ENCODE measurements at places on chromosomes 16 and 17.

DNA sequence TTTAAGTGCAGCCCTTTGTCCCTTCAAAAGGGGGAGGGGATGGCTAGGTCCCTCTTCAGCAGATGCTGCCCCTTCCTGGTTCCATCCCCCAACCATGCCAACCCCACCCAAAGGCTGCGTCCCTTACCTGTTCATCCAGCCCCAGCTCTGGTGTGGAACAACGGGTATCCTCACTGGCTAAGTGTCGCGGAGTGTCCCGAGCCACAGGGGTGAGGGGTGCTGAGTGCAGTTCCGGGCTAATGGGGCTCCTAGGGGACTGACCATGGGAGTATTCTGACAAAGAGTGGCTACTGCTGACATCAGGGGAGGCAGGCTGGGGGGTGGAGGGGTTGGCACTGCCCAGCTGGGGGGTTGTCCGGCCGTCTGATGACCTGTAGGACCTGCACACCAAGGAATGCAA is 32.9 kb downstream of the STH start:
- DNase-seq: no peak

GRCh38 chr16:77675464-77676324 is 46.6 kb upstream of the NUDT7 start:
- peak; percentile 81 for DNase-seq

GRCh38 chr17:16937431-16937830 is 34.5 kb downstream of the TNFRSF13B start:
- DNase-seq: no peak

GRCh38 chr16:70703041-70703834 is 17.4 kb upstream of the MTSS2 start:
- DNase-seq: peak; percentile 95

GRCh38 chr17:76601065-76601464 is 15.4 kb upstream of the ST6GALNAC2 start:
- DNase-seq: no peak

DNA sequence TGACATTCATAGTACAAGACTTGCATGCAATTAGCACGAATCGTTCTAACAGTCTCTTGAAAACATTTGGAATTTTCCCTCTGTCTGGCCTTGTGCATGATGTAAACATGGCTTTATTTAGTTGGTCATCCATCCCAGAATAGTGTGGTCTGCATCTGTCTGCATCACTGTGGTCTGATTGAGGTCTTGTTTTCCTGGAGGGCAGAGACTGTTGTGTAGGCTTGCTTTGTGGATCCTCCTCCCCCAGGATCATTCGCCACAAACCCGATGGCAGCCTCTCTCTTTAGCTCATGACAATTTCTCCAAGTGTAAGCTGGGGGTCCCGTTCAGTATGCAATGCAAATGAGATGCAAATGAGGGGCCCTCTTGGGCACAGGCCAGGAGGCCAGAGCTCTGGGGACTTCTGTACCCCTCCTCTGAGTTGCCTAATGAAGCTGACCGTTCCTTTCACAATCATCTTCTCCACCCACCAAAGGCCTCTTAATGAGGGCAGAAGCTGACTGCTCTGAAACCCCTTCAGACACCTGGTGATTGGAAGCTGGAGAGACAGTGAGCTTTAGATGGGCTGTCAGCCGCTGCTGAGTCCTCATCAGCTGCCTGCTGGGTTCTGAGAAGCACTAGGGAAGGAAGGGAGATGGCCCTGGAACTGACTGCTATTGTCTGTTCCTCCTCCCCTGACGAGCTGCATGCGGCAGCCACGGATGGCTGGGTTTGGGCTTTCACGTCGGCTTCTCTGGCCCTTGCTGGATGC is 201.2 kb upstream of the CACNG3 start:
- DNase-seq: no peak

GRCh38 chr17:50269477-50270434 is 4.5 kb upstream of the TMEM92 start:
- peak; percentile 73 for DNase-seq

DNA sequence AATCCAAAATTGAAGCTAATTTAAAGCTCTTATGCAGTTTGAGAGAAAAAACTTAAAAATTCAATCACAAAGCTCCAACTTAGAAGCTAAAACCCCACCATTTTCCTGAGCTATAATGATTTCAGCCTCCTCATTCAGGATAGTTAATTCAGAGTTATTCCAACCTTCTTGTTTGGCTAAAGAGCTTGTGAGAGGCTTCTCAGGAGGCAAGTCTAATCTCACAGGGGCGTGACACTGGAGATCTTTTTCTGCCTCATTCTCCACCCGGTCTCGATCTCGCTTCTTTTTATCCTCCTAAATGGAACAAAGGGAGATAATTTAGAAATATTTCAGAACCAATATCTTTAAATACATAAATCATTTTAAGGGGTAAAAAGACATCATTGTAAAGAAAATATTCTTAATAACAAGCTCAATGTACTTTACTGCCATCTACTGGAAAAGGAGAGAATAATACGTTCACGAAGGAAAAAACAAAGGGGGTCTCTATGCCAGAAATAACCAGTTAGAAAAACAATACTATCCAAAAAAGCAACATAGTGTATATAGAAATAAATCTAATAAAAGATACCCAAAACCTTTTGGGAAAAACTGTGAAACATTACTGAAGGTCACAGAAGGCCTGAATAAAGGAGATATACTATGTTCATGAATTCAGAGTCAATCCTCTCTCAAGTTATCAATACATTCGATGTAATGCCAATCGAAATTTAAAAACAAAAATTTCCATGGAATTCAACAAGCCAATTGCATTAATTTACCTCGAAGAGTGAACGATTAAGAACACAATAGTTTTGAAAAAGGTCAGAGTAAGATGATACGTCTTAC is 13.9 kb downstream of the BRD7 start:
- no peak for DNase-seq

- DNase-seq: peak; percentile 37
These were observed 64.1 kb downstream of the PLD6 start for GRCh38 chr17:17141860-17142552.

GRCh38 chr16:88839745-88840599 is 16.8 kb downstream of the GALNS start:
- DNase-seq: no peak

- DNase-seq: no peak
These were observed 5.5 kb upstream of the FAM20A start for GRCh38 chr17:68606451-68607307.

GRCh38 chr17:67657596-67657995 is 60.1 kb upstream of the NOL11 start:
- DNase-seq: no peak

- DNase-seq: no peak
These were observed 68.0 kb downstream of the CNTNAP4 start for GRCh38 chr16:76345163-76345661.

DNA sequence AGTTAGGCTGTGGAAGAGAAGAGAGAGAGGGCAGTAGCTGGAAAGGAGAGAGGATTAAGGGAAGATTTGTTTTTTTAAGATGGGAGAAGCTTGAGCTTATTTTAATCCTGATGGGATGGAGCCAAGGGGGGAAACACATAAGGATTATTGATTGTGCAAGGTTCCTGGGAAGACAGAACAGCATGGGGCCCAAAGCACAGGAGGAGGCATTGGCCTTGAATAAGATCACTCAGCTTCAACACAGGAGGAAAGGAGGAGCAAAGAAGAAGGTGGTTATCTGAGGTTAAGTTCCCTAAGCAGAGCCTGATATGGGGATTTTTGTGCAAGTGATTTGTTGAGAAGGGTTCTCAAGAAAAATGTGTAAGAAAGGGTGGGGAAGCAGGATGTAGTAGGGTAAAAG is 169.8 kb downstream of the ABCC12 start:
- no peak for DNase-seq

DNA sequence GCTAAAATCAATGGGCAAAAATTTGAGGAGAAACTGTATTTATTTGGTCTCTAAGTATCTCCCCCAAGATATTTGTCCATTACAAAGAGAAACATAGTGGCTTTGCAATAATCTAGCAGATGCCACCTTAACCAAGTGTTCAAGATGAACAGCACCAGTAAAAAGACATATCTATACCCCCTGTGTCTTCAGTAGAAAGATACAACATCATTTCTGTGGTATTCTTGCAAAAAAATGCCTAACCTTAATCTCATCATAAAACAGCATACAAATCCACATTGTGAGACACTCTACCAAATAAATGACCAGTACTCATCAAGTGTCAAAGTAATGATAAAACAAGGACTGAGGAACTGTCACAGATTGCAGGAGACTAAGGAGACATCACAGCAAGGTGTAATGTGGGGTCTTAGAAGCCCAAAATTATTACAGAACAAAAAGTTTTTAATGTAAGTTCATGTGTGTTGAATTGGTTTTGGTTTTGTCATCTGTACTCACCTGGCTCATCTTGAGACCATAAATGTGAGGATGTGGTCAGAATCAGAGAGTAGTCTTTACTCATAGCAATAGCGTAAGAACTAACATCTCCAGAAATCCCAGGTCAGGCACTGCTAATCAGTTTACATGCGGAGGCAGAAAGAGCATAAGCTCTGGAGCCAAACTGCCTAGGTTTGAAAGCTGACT is 77.2 kb downstream of the AATF start:
- DNase-seq: no peak

DNA sequence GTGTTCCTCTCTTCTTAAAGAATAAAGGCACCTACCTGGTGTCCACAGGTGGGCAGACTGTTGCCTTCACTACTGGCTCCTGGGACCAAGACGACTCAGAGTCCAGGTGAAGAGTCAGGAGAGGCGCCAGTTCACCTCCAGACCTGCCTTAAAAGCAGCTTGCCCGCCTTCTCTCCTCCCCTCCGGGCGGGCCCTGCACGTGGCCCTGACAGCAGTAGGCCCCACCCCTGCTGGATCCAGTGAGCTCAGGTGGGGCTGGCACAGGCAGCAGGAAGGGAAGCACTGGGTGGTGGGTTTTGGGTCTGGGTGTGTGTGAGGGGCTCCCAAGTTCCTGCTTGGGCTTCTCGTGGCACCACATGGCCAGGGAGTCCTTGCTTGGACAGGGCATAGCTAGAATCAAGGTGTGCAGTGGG is at the start of gene TNS4:
TNS4 (minus strand) TSS at position 125 of the 413 bp plus-strand sequence. CDS start 5,198 bp downstream, outside the sequence.
- DNase-seq: no peak

DNA sequence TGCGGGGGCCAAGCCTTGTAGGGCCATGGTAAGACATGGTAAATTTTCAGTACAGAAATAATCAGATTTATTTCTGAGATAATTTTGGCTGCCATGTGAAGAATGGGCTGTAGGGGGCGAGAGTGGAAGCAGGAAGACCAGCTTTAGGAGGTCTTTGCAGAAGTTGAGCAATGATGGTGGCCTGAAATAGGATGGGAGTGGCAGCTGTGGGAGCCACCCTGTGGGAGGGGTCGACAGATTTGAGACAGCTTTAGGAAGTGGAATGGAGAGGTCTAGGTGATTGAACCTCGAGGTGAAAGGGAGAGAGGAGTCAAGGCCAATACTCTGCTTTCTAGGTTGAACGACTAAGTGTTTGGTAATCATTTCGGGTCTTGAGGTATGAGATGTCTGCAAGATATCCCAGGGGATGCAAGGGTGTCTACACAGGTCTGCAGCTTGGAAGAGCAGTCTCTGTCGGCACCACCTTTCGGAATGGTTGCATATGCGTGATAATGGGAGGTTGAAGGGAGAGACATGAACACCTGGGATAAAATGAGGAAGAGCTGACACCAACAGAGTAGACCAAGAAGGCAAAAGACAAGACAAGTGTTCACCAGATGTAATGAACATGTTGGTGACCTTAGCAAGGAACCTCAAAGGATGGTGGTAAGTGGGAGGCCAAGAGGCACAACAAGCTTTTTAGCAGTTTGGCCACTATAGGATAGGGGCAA is 4.2 kb upstream of the ATXN7L3 start:
- DNase-seq: no peak

DNA sequence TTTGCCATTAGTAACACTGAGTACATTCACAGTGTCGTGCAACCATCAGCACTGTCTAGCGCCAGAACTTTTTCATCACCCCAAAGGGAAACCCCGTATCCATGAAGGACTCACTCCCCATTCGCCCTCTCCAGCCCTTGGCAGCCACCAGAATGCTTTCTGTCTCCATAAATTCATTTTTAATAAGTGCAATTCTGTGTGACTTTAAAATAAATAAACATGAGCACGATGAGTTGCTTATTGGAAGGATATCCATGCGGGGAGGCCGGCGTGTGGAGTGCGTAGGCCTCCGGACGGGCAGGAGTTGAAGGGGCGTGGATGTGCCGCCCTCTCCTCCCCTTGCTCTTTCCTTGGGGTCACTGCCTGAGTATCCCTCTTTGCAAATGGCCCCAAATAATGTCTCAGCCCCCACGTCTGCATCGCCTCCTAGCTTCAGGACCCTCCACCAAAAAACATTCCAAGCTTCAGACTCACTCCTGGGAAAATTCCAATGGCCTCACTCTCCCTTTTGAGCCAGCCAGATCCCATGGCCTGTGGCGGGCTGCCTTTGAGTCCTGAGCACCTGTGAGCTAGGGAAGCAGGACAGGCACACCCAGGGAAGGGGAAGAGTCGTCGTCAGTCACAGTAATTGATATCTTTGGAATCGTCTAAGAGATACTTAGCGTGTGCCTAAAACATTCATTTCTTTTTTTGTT is 306.3 kb downstream of the SEC14L1 start:
- no peak for DNase-seq

DNA sequence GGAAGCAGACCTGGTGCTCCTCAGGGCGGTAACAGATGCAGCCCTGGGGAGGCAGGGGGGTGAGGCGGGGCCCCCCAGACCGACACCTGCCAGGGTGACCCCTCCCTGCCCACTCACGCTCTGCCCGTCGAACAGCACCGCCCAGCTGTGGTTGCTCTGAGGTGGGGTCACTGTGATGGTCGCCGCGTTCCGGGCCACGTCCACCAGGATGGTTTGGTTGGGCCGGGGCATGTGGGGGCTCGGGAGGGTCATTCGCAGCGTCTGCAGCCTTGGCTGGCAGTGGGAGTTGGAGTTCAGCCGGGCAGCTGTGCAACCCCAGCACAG is 692 bp downstream of the BRICD5 start:
- DNase-seq: no peak

- no peak for DNase-seq
These were observed 22.6 kb downstream of the NT5M start for GRCh38 chr17:17325816-17326215.

GRCh38 chr17:66381701-66382362 is 79.4 kb downstream of the PRKCA start:
- no peak for DNase-seq

GRCh38 chr17:46730679-46731078 is 87.8 kb downstream of the WNT3 start:
- DNase-seq: no peak

DNA sequence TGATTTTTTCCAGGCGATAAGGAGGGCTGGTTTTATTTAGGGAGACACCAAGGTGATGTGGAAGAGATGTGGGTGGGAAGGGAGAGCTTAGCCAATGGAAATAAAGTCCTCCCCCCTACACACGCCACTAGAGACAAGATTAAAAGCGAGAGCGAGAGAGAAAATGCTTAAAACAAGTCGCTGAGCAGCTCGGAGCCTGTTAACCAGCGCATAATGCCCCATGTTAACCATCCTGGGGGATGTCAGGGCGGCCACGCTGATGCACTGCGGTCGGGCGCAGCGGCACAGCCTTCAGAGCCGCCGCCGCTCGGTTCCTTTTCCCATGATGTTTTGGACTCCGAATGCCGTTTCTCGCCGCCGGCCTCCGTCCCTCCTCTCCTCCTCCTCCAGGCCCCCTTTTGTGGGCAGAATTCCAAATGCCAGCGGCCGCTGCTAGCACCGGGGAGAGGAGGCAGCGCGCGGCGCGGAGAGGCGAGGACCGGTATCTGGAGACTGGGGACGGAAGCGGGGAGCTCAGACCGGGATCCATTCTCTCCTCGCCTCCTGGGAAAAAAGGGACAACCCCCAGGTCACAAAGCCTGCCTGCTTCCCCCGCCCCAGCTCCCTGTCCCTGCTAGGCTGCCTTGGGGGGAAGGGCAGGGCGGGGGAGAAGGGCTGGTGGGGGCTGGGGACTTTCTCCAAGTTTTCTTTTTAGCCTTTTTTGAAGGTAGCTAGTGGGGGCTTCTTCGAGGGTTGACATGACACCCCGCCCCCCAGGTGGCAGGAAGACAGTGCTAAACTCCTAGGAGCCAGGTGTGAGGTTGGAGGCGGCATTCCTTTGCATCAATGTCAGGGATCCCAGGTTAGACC is 98.1 kb upstream of the CCL2 start:
- no peak for DNase-seq

Data from foreskin fibroblast (primary cell).